Hindlimb muscle (tissue), 1 donor: ENCODE measurements at places on chromosomes 1 and 21.
A peak's percentile ranks its signal among the peaks of the same experiment; 100 is the strongest.

DNA sequence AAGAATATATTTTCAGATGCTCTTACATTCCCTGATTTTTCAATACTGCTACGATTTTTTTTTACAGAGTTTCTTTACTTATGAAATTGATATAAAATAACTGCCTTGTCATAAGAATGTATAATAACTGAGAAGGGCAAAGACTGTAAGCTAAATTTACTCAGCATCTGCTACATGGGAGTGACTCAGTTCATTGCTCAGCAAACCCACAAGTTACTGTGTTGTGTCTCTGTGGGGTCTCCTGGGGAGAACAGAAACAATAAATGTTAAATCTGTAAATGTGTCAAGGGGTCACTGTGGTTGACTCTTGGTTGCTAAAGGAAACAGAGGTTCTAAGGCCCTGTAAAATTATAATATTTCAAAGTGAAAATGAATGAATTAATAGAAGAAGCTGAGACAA, 210.3 kb upstream of the CACYBP start:
- no peak for DNase-seq

GRCh38 chr21:22842875-22843274, 1844.7 kb downstream of the NCAM2 start:
- no peak for DNase-seq

- no peak for DNase-seq
Measured at GRCh38 chr1:18893120-18893519, 9.2 kb downstream of the ALDH4A1 start.

GRCh38 chr21:42356046-42356445, 5.3 kb upstream of the TFF2 start:
- DNase-seq: no peak

GRCh38 chr1:16984717-16985116, 4.3 kb upstream of the MFAP2 start:
- peak; percentile 69 for DNase-seq

- no peak for DNase-seq
Measured at GRCh38 chr1:2133879-2134215, 60.7 kb downstream of the FAAP20 start.

GRCh38 chr1:107467811-107468210, 327.0 kb downstream of the NTNG1 start:
- no peak for DNase-seq

- no peak for DNase-seq
Measured at GRCh38 chr1:78054559-78054958, 8.8 kb downstream of the GIPC2 start.

DNA sequence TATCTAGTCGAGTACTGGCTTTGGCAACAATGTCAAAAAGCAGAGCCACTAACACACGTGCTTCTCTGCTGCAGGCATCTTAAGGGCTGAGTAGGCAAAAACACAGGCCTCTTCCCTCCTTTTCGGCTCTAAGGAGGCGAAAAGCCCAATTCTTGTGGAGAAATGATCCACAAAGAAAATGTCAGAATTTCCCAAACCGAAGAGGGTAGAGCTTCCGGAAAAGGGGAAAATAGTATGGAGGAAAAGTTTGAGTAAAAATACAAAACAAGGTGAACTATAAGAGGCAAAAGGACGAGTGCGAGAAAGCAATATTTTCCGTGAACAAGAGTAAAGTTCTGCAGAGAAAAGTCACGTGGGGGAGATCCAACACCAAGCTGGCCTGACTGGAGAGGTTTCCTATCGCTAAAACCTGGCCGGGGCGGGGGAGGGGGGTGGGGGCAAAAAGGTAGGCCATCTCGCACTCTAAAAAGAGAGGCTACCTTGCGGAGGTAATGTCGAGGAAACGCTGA, 551 bp downstream of the ZRANB2 start:
- peak; percentile 15 for DNase-seq

DNA sequence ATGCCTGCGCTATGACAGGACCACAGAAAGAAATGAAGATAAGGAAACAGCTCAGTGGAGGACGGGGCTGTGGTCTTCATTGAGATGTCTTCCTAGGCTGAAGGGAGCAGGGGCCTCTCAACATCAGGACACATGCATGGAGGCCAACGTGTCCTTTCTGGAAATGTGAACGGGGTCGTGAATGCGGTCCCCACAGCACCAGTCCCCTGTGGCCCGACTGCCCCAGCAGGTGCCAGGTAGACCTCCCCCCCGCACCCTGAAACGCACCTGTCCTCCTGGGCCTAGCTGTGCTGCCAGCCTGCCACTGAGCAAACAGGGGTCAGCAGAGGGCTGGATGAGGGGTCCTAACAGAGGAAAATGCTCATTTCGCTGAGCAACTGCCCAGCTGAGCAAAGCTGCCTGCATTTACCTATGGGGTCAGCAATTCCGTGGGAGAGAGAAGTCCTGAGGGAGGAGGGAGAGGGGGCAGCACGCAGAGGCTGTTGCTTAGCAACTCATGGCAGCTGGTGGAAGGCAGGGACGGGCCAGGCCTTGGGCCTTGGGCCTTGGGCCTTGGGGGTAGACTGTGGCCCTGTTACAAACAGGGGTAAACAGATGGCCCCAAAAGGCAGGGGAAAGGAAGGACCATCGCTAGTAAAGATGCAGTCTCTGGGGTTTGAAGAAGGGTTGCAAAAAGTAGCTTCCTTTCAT, 77.4 kb downstream of the NPHP4 start:
- DNase-seq: no peak

GRCh38 chr1:85935234-85935633, 221.3 kb downstream of the COL24A1 start:
- no peak for DNase-seq

DNA sequence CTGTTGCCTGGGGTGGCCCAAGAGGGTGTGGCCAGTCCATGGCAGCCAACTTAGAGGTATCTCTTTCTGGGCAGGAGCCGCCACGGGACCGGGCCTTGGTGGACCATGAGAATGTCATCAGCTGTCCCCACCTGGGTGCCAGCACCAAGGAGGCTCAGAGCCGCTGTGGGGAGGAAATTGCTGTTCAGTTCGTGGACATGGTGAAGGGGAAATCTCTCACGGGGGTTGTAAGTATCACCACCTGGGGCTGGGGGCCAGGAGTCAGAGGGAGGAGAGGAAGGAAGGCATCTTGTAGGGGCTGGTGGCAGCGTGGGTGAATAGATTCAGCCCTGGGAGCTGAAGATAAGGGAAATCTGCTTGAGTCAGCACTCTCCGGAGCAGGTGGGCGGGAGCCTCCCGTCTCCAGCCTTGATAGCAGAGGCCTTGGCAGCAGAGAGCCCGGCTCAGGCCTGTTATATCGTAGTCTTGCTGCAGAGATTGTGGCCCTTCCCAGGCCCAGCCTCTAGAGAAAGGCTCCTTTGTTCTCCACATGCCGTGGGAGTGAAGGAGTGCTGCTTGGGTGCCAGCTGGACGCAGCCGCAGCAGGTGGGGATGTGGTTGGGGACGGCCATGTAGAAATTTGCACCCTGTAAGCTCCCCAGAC, 25.4 kb downstream of the PHGDH start:
- DNase-seq: no peak

GRCh38 chr1:157595356-157595755, 2.5 kb downstream of the FCRL4 start:
- DNase-seq: no peak

GRCh38 chr1:227428803-227429202, 110.5 kb upstream of the CDC42BPA start:
- DNase-seq: no peak

GRCh38 chr1:66576645-66577044, 42.7 kb downstream of the SGIP1 start:
- no peak for DNase-seq

GRCh38 chr1:202072211-202072765, 50.4 kb upstream of the GPR37L1 start:
- DNase-seq: no peak

DNA sequence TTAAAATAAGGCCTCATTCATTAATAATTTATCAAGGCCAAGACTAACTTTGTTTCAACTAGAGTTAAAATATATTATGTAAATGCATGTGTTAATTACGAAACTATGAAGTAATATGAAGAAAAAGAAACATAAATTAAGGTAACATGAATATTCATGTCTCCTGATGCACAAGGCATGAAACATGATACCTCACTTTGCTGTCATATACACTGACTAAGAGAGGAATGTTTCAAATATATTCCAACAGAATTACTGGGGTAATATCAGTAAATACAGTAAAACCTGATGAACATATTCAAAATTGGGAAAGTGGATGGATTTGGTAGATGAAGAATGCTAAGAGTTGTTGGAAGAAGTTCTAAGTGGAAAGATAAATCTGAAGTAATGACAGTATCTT, 274.6 kb downstream of the LRRC7 start:
- no peak for DNase-seq

GRCh38 chr1:8965121-8965820, 19.6 kb downstream of the CA6 start:
- DNase-seq: no peak

GRCh38 chr1:205633421-205633976, 1.7 kb upstream of the ELK4 start:
- DNase-seq: no peak

DNA sequence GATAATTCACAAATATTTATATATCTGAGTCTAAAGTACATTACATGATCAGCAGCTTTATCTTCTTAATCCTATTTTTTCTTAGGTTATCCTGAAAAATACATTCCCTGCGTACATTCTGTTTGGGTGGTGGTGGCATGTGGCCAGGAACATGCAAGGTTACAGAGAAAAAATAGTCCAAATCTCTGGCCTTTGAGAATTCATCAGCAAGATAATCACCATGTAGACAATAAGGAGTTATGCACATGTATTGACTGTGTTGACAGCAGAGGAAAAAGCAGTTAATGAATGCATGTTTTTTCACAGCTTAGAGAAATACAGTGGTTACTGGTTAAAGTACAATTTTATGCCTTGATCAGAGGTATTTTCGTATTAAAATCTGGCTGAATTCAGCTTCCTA, 49.0 kb downstream of the ABCA4 start:
- no peak for DNase-seq
